SK-MEL-5 (cell line): ENCODE measurements at places on chromosomes 11 and 22.

GRCh38 chr11:15690320-15690719 is 575.6 kb downstream of the INSC start:
- DNase-seq = no peak

DNA sequence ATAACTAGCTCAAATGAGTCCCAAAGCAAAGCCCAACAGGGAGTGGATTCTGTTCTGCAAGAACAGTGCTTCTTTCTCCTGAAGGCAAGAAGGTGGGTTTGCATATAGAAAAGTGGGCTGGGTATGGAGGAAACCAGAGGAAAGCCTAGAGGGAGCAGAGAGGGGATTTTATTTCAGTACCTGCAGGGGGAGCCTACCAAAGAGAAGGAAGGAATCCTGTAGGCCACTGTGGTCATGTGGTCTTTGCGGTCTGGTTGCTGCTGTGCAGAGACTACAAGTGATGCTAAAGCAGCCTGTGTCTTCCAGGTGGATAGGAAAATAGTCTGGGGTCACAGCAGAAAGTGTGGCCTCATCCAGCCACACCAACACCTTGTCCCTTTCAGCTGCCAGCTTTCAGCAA is 33.2 kb upstream of the ZBTB16 start:
- DNase-seq = peak; percentile 46

- no peak for DNase-seq
Measured at GRCh38 chr11:1076061-1076665, 1.5 kb downstream of the MUC2 start.

DNA sequence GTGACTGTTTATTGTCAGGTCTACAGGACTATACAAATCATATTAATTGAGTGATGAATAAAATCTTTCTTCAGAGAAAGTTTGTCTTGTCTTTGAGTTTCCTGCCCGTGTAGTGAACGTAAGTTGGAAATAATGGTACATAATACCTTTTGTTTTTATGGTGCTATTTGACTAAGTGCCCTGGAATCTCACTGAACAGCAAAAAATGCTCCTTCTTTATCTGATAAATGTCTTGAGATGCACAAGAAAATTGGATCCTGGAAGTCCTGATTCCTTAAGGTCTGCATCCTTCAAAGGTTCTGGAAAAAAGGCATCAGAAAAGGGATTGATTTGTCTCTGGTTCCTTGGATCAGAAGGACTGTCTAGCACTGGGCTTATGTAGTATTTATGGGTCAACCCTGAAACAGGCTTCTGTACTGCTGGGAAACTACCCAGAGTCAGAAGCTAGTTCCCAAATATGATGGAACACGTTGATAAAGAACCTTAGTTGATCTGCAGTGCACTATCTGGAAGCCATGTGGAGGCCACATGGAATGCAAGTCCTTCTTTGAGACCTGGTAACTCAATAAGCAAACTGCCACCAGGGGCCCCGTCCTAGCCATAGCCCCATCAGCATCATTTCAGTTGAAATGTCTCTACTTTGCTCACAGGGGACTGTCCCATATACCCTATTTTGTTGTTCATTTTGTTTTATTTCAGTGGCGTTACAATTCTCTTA is 100.6 kb upstream of the CD44 start:
- DNase-seq = no peak

DNA sequence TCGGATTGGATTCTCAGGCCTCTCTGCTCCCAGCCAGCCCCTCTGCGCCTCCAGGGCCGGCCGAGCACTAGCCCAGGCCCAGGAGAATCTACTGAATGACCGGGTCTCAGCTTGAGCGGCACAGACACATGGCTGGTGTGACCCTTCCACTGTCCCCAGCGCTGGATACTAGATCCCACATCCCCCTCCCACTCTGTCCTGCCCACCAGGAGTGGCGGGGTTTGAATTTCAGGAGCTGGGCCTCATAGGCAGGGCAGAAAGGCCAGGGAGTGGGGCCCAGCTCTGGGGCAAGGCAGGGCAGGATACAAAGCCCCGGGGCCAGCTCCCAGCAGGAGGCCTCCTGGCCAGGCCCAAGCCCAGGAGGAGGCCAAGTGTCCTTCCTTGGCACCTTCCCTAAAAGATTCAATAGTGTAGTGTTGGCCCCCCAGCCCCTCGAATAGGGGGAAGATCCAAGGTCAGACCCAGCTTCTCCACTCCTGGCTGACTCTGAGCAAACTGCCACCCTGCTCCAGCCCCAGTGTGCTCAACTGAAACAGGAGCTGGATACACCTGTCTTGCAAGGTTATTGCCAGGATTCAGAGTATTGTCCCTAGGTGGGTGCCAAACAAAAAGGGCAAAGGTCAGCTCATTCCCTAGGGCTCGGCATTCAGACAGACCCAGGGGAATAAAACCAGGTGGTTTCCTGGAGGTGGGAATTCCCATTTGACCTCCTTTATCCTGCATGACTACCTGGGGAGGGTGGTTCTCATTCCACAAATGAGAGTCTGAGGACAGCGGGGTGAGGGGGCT is 22.5 kb upstream of the TCF20 start:
- no peak for DNase-seq

- no peak for DNase-seq
Measured at GRCh38 chr11:107427569-107428180, 29.9 kb downstream of the CWF19L2 start.

DNA sequence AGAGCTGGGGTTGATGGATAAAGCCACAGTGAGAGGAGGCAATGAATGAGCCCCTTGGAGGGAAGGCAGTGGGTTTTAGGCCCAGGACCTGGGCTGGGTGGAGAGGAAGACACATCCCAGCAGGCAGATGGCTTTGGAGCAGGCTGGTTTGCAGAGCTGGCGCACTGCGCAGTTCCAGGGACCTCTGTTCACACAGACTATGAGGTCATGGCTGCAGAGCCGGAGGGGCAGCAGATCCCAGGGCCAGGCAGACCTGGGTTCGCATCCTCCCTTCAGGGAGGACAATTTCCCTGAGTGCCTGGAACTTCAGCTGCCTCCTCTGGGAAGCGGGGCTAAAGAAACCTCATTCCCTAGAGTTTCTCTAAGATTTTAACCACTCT is 28.2 kb upstream of the DGKZ start:
- DNase-seq = no peak

GRCh38 chr11:1006762-1007161 is 29.8 kb downstream of the MUC6 start:
- DNase-seq = no peak

DNA sequence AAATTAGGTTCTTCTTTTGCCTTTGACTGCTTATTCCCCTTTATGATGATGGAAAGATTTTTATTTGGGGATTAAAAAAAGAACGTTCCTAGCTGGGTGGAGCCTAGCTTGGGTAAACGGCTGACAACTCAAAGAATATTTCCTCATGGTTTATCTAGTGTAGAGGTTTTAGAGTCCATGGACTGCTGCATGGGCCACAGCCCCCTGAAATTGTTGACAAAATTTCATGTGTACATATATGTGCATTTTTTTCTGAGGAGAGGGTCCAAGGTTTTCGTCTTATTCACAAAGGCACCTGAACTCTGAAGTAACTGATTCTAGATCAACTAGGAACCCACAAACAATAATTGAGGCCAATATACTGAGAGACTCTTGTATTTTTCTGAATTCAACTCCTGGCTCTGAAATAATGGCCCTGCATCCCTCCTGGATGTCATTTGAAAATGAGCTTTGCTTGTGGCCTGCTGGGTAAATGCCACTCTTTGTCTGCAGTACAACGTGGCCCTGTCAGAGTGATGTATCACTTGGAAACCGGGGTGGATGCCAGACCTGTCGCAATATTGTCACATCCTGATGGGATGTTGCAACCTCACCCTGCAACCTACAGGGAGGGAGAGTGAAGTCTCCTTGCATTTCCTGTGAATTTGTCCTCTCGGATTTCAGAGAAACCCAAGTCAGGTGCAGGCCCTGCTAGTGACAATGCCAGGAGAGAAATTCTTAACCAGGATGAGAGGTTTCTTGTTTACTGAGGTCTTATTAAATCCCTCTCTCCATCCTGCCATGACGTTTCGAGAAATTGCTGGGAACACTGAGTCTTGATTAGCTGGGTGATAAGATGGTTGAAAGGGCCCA is 33.8 kb downstream of the EHF start:
- peak; percentile 67 for DNase-seq

- peak; percentile 72 for DNase-seq
Measured at GRCh38 chr22:19631899-19632667, 82.2 kb upstream of the SEPTIN5 start.

DNA sequence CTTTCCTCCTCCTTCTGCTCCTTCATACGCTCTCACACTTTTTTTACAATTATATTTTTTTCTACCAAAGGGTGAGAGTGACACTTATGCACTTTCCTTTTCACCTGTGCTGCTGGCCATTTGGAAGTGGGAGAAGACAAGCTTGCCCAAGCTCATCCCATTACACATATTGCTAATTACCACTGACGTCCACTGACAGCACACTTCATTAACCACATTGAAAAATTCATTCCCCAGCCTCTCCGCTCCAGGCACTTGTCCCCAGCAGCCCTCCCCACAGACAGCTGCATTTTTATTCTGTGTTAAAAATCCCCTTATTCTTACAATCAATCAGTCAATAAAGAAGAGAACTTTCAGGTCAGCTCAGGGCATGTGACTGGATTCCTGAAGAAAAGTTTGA is 175.1 kb downstream of the LRRC4C start:
- DNase-seq = no peak

DNA sequence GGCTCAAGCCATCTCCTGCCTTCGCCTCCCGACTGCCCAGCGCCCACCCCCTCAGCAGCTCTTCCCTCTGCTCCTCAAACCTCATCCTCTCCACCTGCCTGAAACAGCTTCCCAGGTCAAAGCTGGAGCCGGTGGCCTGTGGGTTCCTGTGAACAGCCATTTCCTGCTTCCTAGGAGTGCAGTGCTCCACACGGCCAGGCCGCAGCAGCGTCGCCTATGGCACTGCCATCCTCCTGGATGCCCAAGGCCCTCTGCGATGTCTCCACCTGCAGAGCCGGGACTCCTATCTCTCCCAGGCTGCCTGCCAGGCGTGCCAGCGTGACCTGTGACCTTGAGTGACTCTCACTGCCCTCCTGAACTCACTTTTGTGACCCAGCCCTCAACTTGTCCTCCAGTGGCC is 24.6 kb downstream of the PPM1F start:
- no peak for DNase-seq

DNA sequence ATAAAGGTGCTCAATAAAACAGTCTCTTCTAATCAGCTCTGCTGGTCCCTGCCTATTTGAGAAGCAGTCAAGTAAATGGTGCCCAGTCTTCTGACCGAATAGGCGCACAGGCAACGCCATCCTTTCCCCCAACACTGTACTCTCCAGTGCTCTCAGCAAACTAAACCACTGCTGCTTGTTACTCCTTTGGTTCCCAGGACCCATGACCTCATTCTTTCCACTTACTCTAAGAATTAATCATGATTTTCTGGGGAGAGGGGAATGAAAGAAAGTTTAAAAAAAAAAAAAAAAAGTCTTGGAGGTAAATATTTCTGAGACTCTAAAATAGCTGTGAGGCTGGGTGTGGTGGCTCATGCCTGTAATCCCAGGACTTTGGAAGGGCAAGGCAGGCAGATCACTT is 63.7 kb downstream of the SGSM3 start:
- DNase-seq = no peak

GRCh38 chr22:37026325-37026724 is 6.8 kb downstream of the MPST start:
- no peak for DNase-seq

DNA sequence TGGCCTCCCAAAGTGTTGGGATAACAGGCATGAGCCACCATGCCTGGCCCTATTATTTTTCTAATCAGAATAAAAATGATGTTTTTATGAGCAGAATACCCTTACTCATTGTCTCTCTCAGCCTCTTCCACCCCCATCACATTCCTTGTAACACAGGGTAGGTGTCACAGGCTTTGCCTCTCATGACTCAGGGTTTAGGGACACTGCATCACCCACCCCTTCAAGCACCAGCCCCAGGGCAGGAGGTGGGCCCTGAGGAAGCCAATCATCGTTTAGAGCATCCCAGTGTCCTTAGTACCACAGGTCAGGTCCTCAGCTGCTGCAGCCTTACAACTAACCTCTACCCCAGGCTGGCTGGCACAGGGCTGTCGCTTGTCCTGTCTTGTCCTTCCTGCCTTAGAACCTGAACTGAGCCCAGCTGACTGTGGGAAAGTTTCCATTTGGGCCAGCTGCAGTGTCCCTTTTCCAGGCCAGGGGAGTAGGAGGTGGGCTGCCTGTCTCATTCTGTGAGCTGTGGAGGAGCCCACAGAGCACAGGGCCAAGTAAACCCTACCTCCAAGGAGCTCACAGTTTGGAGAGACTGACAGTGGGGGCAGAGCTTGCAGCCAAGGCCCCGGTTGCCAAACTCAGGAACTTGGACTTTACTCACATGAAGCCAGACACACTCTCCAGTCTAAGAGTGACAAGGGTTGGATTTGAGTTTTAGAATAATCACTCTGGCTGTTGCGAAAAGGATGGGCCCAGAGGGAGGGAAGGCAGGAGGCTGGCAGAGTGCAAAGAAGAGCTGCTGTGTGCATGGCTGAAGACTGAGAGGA is 19.5 kb upstream of the UVRAG start:
- DNase-seq = no peak

- DNase-seq = no peak
Measured at GRCh38 chr11:121555121-121555520, 102.4 kb upstream of the SORL1-AS1 start.

DNA sequence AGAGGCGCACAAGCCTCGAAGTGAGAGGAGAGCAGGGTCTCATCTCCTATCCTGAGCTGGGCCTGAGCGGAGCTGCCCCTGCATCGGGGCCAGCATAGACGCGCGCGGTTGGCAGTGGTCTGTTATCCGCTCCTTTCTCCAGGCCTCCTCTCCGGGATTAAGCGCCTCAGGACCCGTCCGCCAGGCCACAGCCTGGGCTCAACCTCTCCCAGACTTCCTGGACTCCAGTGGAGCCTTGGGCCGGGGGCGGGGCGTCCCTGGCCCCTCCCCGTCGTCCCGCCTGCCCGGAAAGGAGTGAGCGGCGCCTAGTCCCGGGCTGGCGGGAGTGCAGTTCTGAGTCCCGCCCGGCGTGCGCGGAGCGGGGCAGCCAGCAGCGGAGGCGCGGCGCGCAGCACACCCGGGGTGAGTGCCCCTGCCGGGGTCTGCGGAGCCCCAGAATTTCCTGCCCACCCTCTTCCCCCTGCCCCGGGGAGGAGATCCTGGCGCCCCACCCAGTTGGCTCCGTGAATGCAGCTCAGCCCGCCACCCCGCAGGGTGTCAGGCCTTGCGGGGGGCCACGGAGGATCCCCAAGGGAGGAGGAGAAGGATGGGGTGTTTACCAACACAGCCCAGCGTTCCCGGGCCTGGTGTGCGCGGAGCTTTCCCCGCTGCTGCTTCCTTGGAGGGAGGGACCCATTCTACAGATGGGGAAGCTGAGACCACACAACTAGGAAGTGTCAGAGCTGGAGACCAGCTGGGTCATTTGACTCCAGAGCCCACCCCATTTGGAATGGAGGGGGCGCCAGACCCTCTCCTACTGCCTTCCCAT is at the start of gene TCIRG1:
TSS of gene TCIRG1 (plus strand) at position 308 of the 808 bp plus-strand sequence. CDS start 2,247 bp downstream, outside the sequence.
- peak; percentile 72 for DNase-seq

DNA sequence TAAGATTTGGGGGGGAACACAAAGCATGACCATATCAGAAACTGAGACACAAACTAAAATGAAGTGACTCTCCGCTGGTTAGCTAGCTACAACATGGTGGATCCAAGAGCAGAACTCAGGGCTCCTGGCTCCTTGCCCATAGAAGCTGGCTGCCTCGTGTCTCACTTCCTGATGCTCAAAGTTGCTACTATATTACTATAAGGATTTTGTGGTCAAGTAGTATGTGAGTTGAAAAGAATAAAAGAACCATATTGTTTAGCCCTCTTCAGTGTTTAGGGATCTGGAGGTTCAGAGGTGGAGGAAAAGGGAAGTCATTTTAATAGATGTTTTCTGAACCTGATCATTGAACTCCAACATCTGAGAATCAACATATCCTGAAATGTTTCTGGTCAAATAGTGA is 16.9 kb upstream of the SIK2 start:
- DNase-seq = peak; percentile 79
